ENCODE measurements at places on chromosomes 7 and 10.

DNA sequence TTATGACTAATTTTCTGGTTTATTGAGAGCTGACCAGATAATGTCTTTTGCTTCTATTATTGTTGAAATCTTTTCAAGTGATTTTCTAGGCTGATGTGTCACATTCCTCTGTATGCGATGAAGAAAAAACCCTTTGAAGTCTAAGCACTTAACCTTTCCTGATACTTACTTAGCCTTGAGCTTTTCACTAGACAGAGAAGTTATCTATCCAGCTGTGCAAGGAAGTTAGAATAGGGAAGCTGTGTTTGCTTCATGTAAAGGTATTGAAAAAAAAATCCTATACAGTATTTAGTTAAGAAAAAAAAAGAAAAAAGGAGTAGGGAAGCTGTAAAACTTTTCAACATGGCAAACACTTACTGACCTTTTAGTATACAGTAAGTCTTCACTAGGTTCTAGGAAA is 117.6 kb upstream of the DNAJB12 start:
- peaks cover 6% of the 10 kb centered on the region for H3K36me3 ChIP-seq
- H3K27me3 ChIP-seq: no peaks in the 10 kb centered on the region
- no peak for DNase-seq
- H3K4me3 ChIP-seq: no peak overlapping the region

DNA sequence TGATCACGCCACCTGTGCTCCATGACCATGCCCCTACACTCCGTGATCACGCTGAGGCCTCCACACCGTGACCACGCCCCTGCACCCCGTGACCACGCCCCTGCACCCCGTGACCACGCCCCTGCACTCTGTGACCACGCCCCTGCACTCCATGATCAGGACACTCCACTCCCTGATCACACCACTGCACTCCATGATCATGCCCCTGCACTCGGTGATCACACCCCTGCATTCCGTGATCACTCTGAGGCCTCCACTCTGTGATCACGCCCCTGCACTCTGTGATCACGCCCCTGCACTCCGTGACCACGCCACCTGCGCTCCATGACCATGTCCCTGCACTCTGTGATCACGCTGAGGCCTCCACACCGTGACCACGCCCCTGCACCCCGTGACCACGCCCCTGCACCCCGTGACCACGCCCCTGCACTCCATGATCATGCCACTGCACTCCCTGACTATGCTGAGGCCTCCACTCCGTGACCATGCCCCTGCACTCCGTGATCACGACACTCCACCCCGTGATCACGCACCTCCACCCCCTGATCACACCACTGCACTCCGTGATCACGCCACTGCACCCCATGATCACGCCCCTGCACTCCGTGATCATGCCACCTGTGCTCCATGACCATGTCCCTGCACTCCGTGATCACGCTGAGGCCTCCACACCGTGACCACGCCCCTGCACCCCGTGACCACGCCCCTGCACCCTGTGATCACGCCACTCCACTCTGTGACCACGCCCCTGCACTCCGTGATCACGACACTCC is 27.7 kb downstream of the STK32C start:
- no peaks in the 10 kb centered on the region for H3K4me1 ChIP-seq
- no peak overlapping the region for H3K4me3 ChIP-seq
- DNase-seq: no peak
- no peak overlapping the region for H3K27ac ChIP-seq
- H3K27me3 ChIP-seq: no peaks in the 10 kb centered on the region

DNA sequence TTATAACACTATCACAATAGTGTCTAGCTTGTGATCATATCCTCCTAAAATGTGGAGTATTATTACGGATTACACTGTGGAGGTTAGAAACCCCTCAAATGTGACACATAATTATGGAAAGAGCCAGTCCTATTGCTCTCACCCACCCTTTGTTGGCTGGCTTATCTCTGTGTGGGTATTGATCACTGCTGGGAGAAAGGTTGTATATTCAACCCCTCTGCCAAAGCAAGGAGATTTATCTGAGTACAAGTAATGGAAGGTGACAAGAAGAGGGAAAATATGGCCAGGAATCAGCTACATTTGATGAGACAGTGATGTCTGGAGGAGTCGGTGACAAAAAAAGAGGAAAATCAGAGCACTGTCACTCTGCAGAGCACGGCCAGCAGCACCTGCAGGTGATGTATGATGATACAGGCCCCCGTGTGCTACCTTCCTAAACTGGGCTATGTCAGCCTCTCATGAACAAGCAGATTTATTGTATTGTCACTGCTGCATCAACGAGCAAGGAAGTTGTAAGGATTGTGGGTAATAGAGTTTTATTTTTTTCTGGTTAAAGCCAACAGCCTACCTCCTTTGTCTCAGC is 235.3 kb downstream of the PHF14 start:
- DNase-seq: no peak
- H3K36me3 ChIP-seq: no peaks in the 10 kb centered on the region
- no peaks in the 10 kb centered on the region for H3K4me1 ChIP-seq
- no peak overlapping the region for H3K4me3 ChIP-seq
- H3K27ac ChIP-seq: no peak overlapping the region
- no peaks in the 10 kb centered on the region for H3K27me3 ChIP-seq

GRCh38 chr10:103829838-103830465 is 25.4 kb downstream of the SH3PXD2A start:
- H3K27me3 ChIP-seq: no peaks in the 10 kb centered on the region
- H3K4me3 ChIP-seq: no peak overlapping the region
- H3K36me3 ChIP-seq: no peaks in the 10 kb centered on the region
- H3K27ac ChIP-seq: no peak overlapping the region

GRCh38 chr10:63829573-63830149 is 308.5 kb downstream of the REEP3 start:
- no peak overlapping the region for H3K27ac ChIP-seq
- no peaks in the 10 kb centered on the region for H3K4me1 ChIP-seq
- no peaks in the 10 kb centered on the region for H3K27me3 ChIP-seq
- no peaks in the 10 kb centered on the region for H3K36me3 ChIP-seq
- DNase-seq: no peak

- no peak overlapping the region for H3K4me3 ChIP-seq
- H3K4me1 ChIP-seq: peaks cover 28% of the 10 kb centered on the region
- no peaks in the 10 kb centered on the region for H3K36me3 ChIP-seq
- no peak for DNase-seq
Measured at GRCh38 chr10:61989995-61990760, 88.7 kb downstream of the ARID5B start.

DNA sequence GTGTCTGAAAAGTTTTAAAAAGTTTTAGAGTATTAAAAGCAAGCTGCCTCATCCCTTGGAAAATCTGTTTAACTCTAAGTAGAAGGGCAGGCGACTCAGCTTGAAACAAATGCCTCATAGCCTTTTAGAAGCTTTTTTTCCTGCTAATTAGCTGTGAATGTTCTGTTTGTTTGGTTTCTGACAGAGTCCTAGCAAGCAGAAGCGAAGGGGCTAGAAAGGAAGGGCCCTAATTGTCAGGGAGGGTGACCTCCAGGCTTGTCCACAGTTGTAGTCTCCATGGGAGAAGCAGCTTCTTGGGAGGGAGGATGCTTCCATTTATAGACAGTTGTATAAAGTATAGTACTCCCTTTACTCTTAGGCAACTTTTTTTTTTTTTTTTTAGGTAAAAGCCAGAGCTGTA is 90.9 kb downstream of the DNAJC1 start:
- H3K27me3 ChIP-seq: no peaks in the 10 kb centered on the region
- no peak overlapping the region for H3K27ac ChIP-seq
- no peaks in the 10 kb centered on the region for H3K4me1 ChIP-seq
- no peak for DNase-seq
- no peaks in the 10 kb centered on the region for H3K36me3 ChIP-seq

DNA sequence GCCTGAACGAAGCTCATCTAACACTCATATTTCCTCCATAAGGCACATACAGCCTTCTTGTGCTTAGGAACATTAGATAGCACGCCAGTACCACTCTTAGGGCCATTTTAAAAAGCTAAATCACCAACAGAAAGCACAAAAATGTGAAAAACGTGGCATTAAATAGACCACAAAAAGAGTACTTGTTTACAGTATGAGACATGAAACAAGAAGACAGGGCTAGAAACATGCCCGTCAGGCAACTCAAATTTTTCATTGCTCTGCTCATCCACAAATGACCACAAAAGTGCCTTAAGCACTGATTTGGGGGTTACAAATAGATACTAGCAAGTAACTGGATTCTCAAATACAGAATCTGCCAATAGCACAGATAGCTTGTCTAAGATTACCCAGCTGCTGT is 67.8 kb downstream of the ELMO1 start:
- H3K36me3 ChIP-seq: no peaks in the 10 kb centered on the region
- no peaks in the 10 kb centered on the region for H3K27me3 ChIP-seq
- H3K4me3 ChIP-seq: no peak overlapping the region
- no peak for DNase-seq

- no peak overlapping the region for H3K27ac ChIP-seq
- H3K36me3 ChIP-seq: no peaks in the 10 kb centered on the region
- DNase-seq: no peak
- no peaks in the 10 kb centered on the region for H3K27me3 ChIP-seq
Measured at GRCh38 chr7:29291723-29292618, 97.4 kb downstream of the CHN2 start.

GRCh38 chr7:99218406-99219184 is 10.7 kb upstream of the KPNA7 start:
- no peak overlapping the region for H3K4me3 ChIP-seq
- H3K4me1 ChIP-seq: no peaks in the 10 kb centered on the region
- H3K27me3 ChIP-seq: no peaks in the 10 kb centered on the region
- DNase-seq: no peak

DNA sequence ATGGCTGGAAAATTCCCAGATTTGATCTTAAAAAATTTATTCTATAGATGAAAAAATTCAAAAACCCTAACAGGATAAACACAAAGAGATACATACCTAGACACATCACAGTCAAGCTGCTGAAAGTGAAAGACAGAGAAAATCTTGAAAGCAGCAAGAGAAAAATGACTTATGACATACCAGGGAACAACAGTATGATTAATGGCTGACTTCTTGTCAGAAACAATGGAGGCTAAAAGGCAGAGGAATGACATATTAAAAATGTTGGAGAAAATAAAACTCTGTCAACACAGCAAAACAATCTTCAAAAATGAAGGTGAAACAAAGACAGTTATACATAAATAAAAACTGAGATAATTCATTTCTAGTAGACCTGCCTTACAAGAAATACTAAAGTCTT is 442.7 kb downstream of the IPMK start:
- DNase-seq: no peak
- H3K4me3 ChIP-seq: no peak overlapping the region
- no peak overlapping the region for H3K27ac ChIP-seq
- no peaks in the 10 kb centered on the region for H3K4me1 ChIP-seq
- no peaks in the 10 kb centered on the region for H3K27me3 ChIP-seq
- H3K36me3 ChIP-seq: no peaks in the 10 kb centered on the region

- H3K4me1 ChIP-seq: no peaks in the 10 kb centered on the region
- no peak overlapping the region for H3K4me3 ChIP-seq
- DNase-seq: no peak
- H3K27ac ChIP-seq: no peak overlapping the region
- H3K27me3 ChIP-seq: no peaks in the 10 kb centered on the region
- no peaks in the 10 kb centered on the region for H3K36me3 ChIP-seq
Measured at GRCh38 chr10:22459496-22459895, 114.2 kb downstream of the SPAG6 start.

GRCh38 chr7:117008886-117009531 is 55.7 kb downstream of the ST7 start:
- no peaks in the 10 kb centered on the region for H3K36me3 ChIP-seq
- no peak overlapping the region for H3K4me3 ChIP-seq
- H3K27ac ChIP-seq: no peak overlapping the region
- peaks cover 54% of the 10 kb centered on the region for H3K4me1 ChIP-seq

DNA sequence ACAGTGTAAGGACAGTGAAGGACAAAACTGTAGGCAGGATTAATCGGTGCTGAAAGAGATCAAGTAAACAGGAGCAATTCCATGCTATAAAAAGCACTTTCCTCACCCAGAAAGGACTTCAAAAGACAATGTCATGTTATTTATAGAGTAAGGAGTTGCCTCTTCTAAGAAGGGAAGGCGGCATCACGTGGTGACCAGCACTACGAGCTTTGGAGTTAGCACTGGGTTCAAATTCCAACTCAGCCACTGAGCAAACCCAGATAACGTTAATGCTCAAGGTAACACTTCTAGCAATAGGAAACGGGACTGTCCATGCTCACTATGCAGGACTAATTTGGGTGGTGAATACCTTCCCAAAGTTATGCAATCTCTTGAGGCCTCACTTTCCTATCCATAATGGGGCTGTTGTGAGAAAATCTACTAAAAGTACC is 715 bp upstream of the PANK1 start:
- H3K36me3 ChIP-seq: no peaks in the 10 kb centered on the region
- peaks cover 17% of the 10 kb centered on the region for H3K4me1 ChIP-seq
- peak overlapping the region; percentile 78 for H3K4me3 ChIP-seq
- peak overlapping the region; percentile 71 for H3K27ac ChIP-seq
- DNase-seq: no peak

DNA sequence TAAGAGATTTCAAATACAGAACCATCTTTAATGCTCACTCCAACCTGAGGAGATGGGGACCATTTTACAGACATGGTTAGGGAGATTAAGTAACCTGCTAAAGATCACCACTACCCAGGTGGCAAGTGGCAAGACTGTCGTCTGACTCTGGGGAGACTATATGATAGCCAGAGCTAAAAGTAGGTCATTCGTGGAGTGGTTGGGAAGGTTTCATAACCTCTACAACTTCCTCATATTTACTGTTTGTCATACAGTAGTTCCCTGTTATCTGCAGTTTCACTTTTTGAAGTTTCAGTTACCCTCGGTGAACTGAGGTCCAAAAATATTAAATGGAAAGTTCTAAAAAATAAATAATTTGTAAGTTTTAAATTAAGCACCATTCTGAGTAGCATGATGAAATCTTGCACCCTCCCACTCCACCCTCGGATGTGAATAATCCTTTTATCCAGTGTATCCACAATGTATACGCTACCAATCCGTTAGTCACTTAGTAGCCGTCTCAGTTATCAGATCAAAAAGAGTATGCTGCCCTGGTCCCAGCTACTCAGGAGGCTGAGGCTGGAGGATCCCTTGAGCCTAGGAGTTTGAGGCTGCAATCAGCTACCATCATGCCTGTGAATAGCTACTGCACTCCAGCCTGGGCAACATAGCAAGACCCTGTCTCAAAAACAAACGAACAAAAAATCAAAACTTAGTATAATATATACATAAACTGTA is 14.9 kb upstream of the LGI1 start:
- H3K4me1 ChIP-seq: peaks cover 7% of the 10 kb centered on the region
- H3K27me3 ChIP-seq: no peaks in the 10 kb centered on the region
- no peaks in the 10 kb centered on the region for H3K36me3 ChIP-seq
- no peak for DNase-seq

DNA sequence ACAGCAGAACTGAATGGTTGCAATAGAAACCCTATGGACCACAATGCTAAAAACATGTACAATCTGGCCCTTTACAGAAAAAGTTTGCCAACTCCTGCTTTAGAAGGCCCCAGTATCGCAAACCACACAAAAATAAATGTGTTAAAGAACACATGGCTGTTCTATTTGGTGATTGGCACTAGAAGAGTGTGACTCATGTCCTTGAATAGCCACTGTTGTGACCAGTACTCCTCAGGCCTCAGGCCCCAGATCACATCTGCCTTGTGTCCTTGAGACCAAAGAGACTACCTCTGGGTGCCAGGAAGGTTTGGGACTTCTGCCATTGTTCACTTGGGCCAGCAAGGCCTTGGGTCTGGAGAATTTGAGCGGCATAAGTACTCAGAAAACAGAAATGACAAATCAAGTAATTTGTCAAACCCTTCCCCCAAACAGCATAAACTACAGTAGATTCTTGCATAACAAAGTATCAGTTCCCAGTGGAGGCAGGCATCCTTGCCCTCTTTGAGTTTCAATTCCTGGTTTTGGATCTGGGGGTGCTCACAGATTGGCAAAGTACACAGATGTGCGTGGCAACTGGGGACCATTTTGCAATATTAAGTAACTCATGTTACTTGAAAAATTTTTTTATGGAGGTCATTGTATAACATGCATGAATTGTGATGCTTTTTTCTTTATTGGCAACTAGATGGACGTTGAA is 50.2 kb downstream of the MTURN start:
- peak overlapping the region; percentile 87 for H3K27ac ChIP-seq
- H3K27me3 ChIP-seq: no peaks in the 10 kb centered on the region
- H3K4me3 ChIP-seq: no peak overlapping the region
- H3K36me3 ChIP-seq: no peaks in the 10 kb centered on the region
- peak; percentile 51 for DNase-seq

Measured in thoracic aorta (tissue), 2 donors.